Stimulated activated CD4-positive, alpha-beta T cell treated with anti-CD3 and anti-CD28 coated beads, Interleukin-1b, Interleukin-23, amount 100 ng/mL, for 1 hour (primary cell): ENCODE measurements at places on chromosomes 3 and 15.

DNA sequence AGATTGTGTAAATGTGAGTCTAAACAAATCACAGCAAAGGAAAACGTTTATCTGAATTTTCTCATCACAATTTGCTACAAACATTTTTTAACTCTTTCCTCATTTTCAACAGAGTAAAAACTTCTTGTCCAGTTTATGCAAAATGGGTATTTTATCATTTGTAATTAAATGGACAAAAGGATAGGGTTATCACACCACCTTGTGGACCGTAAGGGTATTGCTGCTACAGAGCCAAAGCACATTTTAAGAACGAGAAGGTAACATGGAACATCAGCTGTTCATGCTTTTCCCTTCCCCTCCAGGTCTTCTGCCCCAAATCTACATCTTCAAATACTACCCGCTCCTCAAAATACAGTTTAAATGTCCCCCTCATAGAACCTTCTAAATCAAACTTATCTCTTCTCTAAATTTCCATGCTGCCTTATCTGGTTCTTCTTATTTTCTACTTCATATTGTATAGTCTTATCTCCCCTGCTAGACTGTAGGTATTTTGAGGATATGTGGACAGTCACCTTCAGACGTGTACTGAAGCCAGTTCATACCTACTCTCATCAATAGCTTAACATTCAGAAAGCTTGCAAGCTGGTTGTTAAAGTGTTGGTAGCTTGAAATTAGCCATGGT lies 12.8 kb upstream of the SETMAR start:
- DNase-seq: no peak

GRCh38 chr15:78909791-78910228 lies 35.0 kb downstream of the CTSH start:
- no peak for DNase-seq

- no peak for DNase-seq
Observed at GRCh38 chr3:89565098-89565497, 457.7 kb downstream of the EPHA3 start.

DNA sequence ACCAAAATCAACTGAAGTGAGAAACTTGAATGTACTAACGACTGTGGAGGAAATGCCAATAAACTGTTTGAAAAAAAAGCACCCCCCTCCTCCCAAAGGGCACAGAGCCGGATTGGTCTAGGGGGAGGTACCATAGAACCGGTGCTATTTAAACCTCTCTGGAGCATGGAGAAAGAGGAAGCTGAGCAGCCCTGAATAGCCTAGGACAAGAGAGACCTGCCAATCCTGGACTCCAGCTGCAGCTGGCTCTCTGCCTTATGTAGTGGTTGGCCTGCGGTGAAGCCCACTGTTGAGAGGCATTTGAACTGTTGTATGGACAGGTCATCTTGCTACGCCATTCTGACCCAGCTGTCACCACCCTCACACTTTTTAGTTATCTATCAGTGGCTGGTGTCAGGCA lies 1.5 kb upstream of the SH3GL3 start:
- DNase-seq: no peak

- DNase-seq: no peak
Observed at GRCh38 chr3:127560051-127560787, 30.3 kb downstream of the TPRA1 start.

- no peak for DNase-seq
Observed at GRCh38 chr15:48865370-48866079, 12.4 kb upstream of the EID1 start.

GRCh38 chr15:74429781-74430400 lies 3.9 kb downstream of the SEMA7A start:
- no peak for DNase-seq

- no peak for DNase-seq
Observed at GRCh38 chr3:25103391-25103790, 324.7 kb upstream of the RARB start.

DNA sequence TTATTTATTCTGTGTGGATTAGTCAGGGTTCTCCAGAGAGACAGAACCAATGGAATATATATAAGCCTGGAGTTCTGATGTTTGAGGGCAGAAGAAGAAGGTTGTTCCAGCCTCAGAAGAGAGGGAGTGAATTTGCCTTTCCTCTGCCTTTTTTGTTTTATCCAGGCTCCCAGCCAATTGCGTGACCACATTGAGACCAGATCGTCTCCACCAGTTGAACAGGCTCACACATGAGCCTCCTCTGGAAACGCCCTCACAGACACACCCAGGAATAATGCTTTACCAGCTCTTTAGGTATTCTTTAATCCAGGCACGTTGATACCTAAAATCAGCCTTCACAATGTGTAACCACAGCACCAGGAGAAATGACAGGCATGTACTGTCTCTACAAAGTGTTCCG lies 923.1 kb downstream of the TBL1XR1 start:
- DNase-seq: no peak

DNA sequence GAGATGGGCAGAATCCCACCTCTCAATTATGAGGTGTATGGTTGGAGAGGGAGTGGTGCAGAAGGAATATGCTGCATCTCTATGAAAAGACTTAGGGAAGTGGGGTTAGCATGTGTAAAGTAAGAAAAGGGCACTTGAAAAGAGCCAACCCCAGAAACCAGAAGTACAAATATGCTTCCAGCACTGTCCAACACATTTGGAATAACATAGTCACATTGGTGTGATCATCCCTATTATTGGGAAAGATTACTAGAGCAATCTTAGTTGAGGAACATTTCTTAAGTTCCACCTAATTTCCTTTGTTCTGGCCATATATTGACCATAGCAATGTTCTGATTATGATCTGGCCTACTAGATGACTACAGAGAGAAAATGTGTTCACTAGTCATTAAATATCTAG lies 34.3 kb downstream of the HMG20A start:
- DNase-seq: no peak

- DNase-seq: no peak
Observed at GRCh38 chr3:171088496-171088895, 62.0 kb upstream of the SLC2A2 start.

DNA sequence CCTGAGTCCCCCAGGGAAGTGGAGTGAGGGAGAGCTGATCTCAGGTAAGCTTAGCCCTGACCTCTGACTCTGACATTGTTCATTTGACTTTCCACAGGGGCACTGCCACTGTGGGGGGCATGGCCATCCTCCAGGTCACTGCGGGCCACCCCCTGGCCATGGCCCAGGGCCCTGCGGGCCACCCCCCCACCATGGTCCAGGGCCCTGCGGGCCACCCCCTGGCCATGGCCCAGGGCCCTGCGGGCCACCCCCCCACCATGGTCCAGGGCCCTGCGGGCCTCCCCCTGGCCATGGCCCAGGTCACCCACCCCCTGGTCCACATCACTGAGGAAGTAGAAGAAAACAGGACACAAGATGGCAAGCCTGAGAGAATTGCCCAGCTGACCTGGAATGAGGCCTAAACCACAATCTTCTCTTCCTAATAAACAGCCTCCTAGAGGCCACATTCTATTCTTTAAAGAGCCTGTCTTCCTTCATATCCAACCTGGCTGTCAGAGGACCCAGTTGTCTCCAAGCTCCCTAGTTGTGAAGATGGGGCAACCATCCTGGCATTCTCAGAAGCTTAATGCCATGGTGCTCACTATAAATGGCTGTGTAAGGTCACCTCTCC lies 1.9 kb upstream of the DISP2 start:
- DNase-seq: no peak

DNA sequence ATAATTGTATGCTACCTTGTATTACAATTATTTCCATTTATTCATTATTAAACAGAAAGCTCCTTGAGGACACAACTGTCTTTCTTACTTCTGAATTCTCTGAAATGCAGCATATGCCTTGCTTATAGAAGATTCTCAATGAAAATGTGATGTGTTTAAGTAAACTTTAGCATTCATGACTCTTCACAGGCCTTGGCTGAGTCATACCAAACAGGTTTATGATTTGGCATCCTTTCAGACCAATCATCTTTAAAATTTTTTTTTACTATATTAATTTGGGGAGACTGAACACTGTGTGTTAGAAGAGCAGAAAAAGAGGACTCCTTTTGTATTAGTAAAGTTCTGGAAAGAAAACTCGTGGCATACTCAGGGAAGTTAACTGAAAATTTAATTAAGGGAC lies 6.4 kb upstream of the GALK2 start:
- no peak for DNase-seq

GRCh38 chr3:77456906-77457305 lies 417.0 kb downstream of the ROBO2 start:
- DNase-seq: no peak

GRCh38 chr3:140455521-140456214 lies 222.2 kb upstream of the TRIM42 start:
- DNase-seq: no peak

DNA sequence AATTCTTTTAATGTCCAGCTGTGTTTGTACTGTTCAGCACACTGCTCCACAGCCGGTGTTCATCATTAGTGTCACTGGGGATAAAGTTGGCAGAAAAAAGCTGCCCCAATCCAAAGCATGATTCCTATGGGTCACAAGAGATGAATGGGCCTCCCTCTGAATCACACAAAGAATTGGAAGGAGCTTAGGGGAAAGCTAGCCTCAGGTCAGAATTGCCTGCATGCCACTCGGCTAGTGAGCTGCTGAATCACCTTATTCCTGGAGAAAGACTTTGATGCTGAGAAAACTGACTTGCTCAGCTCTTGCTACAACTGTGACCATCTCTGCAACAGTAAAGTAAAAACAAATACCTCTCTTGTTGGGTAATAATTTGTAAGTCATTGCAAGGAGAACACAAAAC lies 3.5 kb downstream of the CCK start:
- DNase-seq: no peak

GRCh38 chr15:95394186-95395067 lies 936.1 kb upstream of the NR2F2 start:
- DNase-seq: no peak

DNA sequence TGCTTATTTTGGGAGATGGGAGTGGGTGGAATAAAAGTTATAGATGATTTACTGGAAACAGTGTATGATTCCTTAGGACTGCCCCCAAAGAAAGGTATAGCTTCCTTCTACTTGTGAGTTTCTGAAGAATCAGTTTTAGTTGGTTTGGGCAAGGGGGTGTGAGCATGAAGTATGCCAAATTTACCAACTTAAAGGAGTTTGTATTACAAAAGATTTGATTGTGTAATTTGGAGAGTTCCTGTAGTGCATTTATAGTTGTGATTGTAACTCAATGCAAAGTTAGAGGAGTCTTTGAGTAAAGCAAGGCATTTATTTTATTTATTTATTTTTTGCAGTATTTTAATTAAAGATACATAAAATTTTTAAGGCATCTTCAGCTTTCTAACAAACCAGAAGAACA lies 42.8 kb downstream of the TSC22D2 start:
- DNase-seq: no peak

GRCh38 chr3:33612607-33613006 lies 105.4 kb downstream of the CLASP2 start:
- DNase-seq: no peak
